ENCODE measurements at places on chromosomes 12 and 14.

DNA sequence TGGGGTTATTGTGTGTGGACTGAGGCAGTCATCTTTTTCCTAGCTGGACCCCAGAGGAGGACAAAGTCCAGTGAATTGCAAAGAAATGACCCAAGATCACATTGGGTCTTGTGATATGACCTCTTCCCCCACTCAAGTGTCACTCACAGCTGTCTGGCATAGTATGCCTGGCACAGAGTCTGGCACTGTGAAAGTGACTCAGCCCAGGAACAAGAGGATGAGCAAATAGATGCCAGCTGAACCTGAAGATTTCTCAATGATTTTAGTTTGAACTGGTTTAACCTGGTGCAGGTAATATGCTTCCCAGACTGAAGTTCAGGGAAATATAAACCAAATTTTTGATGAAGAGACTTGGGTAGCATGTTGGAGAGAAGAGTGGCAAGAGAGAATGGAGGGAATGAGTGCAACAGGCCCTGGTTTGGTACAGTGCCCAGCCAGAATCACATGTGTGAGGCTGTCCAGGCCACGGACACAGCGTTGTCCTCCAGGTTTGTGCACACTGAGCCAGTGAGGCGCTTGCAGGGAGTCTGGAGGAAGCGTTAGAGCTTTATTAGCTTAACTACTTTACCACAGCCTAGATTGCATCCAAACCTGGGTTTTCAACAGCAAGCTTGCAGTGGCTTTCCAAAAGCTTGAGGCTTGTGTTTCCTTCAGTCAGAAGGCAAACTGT is 332.9 kb downstream of the NUAK1 start:
- no peak for DNase-seq

DNA sequence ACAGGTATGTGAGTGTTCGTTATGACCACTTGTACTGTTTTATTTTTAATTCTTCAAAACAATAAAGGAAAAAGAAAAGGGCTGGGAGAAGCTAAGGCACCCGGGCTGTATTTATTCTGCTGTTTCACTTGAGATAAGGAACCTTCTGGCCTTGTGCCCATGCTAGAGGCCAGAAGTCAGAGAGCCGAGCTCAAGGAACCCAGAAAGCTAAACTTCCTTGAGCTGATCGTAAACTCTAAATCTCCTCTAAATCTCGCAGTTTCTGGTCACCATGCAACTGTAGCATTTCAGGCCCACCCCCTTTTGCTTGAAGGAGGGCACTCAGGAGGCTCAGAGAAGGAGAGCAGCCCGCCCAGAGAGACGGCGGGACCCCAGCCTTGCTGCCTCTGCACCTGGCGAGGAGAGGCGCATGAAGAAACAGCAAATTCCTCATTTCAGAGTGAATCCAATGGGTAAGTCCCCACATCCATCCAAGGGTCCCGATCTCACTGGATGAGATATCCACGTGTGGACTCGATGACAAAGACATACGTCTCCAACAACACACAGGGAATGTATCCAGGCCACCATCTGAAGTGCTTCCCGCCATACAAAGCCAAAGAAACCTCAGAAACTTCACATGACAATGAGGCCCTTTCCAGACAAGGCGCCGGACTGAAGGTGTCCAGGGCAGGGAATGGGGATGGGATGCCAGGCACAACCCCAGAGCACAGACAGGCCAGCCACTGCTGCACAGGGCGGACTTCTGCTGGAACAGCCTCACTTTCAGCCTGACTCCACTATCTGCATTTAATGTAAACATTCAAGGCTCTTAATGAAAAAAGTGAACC is 14.6 kb downstream of the CCDC88C start:
- DNase-seq = no peak

GRCh38 chr12:18483698-18484325 is 222.5 kb downstream of the PIK3C2G start:
- DNase-seq = no peak

DNA sequence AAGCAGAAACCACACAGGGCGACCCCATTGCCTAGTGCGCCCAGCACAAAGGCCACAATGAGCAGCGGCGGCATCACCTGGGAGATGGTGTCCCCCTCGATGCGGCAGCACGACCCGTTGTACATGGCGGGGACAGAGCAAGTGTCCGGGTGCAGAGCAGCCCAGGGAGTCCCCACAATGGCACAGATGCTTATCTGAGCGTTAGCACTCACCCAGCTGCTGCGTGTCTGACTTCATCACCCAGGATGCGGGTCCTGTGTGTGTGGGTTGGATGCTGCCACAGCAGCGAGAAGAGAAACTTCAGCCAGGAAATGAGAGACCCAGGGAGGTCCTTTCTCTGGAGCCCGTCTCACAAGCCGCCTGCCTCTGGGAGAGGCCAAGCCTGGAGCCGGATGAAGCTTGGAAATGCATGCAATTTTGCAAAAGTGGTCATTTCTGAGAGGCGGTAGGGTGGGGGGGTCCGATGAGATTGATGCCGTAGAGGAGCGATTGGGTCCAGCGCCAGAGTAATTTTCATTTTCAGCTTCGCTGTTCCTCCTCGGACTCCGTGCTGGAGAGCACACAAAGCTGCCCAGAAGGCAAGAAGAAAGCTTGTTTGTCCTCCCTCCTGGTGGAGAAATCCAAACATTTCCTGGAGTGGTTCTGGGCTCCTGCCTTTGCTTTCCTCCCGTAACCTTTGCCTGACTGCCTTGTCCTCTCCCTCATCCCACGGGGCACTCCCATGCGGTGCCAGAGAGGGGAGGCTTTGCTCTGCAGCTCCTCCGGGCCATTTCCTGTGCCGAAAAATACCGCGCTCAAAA is at the start of gene HCAR1:
Gene HCAR1 (minus strand): TSS at position 630 of the 800 bp plus-strand sequence. CDS start 505 bp downstream, at position 125.
- no peak for DNase-seq

All from HFF-Myc (cell line).